ENCODE measurements at places on chromosomes 2 and 18. TPM values are rescaled to one million over a fixed set of nuclear protein-coding genes. Genes with fewer than 3 reads are reported as not detected.

- no peak for DNase-seq
Measured at GRCh38 chr2:69634196-69634821, 9.2 kb downstream of the AAK1 start.

GRCh38 chr2:70448041-70448440 is 105.6 kb downstream of the TGFA start:
- no peak for DNase-seq

- no peak for DNase-seq
Measured at GRCh38 chr18:45482286-45482685, 133.0 kb upstream of the SLC14A2 start.

GRCh38 chr2:26970244-26970927 is at the start of gene MAPRE3:
TSS of gene MAPRE3 (plus strand) at chr2:26970637. CDS start at chr2:27022219, 51,582 bp downstream.
- DNase-seq, result peak; percentile 93

- DNase-seq, result peak; percentile 58
Measured at GRCh38 chr2:241775223-241776177, 1.1 kb upstream of the GAL3ST2 start.

GRCh38 chr2:10462178-10463083 is 14.3 kb upstream of the ODC1 start:
- DNase-seq, result no peak

Gene NAPG
- total RNA-seq, result 29.1 TPM

Gene GPR155
- 6.3 TPM for total RNA-seq

Gene CLEC4F
- 1.2 TPM for total RNA-seq

Gene PSTPIP2
- 9.8 TPM for total RNA-seq
